ENCODE measurements at places on chromosomes 3 and 15. TPM values are rescaled to one million over a fixed set of nuclear protein-coding genes. Genes with fewer than 3 reads are reported as not detected.

DNA sequence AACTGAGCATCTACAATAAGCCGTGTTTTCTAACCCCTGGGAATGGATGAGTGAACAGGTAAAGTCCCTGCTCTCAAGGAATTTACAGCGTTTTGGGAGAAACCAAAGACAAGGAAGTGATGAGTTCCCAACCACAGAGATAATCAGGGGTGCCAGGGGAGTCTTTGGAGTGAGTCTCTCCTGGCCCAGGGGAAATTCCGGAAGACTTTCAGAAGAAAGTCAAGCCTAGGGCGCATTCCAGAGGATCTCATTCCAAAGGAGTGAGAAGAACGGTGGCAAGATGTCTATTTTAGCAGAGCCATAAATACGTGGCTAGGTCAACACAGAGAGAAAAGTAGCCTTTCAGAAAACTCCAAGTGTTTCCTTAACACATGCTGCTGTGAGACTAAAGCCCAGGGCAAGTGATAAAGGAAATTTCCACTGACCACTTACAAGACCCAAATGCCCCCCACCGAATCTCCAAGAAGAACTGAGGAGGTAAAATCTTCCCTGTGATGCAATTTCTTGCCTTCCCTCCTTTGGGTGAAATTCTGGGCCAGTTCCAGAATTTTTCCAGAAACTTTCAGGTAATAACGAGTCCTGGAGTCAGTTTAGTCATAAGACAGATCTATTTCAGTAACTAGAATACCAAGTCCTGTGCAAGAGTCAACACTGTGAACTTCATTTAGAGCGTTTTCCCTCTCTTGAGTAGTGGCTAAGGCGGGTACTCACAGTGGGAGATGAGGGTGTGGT lies 437.4 kb downstream of the NR2F2 start:
- DNase-seq = peak; percentile 90

DNA sequence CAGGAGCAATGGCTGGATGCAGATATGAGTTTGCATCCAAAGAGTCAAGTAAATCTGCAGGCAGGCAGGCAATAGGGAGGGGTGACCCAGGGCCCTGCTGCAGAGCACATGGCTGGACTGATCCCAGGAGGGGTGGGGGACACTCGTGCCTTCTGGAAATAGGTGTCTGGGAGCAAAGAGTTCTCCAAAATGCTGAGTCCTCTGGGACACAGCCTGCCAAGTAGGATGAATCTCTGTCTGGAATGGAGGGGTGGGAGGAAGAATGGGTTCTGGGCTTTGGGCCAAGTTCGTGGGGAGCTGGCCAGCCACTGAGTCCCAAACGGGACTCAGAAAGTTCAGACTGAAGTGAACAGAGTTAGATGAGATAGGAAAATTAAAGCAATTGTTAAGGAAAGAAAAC lies 214.5 kb downstream of the MTHFS start:
- no peak for DNase-seq

DNA sequence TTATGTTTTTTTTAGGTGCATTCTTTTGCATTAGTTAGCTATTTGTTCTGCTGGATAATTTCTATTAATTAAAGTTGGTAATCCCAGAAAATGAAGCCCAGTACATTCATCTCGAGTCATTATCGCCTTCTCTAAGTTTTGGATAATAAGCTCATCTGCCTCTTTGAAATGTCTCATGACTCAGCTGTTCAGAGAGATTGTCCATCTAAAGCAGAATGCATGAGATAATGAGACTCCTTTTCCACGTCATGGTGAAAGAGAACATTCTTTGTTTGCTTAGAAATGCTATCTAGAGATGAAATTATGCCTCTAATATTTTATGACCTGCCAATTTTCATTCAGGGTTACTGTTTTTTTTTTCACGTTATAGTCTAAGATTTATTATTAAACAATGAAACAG lies 374.7 kb upstream of the GOLIM4 start:
- DNase-seq = no peak

The C2CD4A gene
- total RNA-seq = 5.7 TPM

- DNase-seq = no peak
Observed at GRCh38 chr15:100832149-100832942, 47.3 kb upstream of the ALDH1A3 start.

DNA sequence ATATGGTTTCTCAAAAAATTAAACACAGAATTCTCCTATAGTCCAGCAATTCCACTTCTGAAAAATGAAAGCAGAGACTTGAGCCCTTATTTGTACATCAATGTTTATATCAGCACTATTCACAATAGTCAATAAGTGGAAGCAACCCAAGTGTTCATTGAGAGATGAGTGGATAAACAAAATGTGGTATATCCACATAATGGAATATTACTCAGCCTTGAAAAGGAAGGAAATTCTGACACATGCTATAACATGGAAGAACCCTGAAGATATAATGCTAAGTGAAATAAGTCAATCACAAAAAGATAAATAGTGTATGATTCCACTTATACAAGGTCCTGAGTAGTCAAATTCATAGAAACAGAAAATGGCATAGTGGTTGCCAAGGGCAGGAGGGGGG lies 76.6 kb downstream of the MTHFS start:
- no peak for DNase-seq

The SPTBN5 gene
- not detected for total RNA-seq
